DND-41 (cell line): ENCODE measurements at places on chromosomes 12 and 14.

GRCh38 chr12:29238822-29239291 lies 89.8 kb downstream of the FAR2 start:
- DNase-seq = no peak

GRCh38 chr14:94239406-94239805 lies 53.7 kb downstream of the SERPINA10 start:
- no peak for DNase-seq

- no peak for DNase-seq
Observed at GRCh38 chr12:108399514-108399913, 60.4 kb upstream of the CMKLR1 start.

DNA sequence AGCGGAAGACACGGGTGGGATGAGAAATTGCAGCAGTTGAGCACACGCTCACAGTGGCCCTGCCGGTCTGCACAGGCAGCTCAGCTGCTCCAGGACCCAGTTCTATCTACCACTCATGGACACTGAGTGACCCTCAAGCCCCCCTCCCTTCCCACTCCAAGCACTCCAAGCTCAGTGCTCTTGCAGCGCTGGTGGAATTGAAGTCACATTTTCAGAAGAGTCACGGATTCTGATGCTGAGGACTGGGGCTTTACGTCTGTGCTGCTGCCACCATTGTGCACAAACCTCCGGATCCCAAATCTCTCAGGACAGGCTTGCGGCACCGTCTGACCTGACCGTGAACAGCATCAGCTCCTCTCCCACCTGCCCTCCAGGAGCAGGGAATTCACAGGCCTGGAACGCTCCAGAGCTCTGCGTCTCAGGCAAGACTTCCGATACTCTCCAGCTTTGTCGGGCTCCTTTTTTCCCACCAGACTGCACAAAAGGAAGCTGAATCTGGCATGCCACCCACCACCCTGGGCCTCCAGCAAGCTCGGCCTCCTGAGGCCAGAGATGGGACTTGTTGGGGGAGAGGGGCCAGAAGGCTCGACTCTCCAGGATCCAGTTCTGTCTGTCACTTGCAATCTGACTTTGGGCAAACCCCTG lies 213.1 kb upstream of the RTL1 start:
- DNase-seq = no peak

- DNase-seq = no peak
Observed at GRCh38 chr12:70487440-70487839, 121.3 kb downstream of the KCNMB4 start.

DNA sequence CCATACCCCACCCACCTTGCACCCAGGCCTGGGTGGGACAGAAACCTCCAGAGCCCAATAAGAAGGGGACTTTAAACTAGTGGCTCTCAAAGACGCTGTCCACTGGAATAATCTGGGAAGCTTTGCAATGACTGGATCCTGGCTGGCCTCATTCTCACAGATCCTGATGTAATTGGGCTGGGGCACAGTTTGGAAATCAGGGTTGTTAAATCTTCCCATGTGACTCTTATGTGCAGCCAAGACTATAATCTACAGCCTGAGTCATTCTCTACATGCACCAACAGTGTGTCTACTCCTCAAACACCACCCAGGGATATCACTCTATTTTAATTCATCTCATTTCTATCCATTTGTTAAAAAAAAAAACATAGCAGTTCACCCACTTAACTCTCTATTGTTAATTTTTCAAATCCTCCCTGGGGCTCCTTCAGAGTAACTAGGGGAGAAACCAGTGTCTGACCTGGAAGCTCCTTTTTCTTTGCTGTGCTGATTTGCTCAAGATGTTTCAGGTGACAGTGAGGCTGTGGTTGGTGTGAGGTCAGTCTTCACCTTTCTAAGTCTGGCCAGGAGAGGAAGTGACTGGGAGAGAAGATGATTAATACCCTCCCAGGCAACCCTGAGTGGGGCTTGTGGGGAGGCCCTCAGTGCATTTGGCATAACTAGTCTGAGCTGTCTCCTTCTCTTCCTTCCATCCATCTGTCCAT lies 211.6 kb upstream of the SFSWAP start:
- no peak for DNase-seq

- peak; percentile 3 for DNase-seq
Observed at GRCh38 chr14:101201535-101202151, 298.1 kb upstream of the RTL1 start.
